GOT3 (cell line): ENCODE measurements at places on chromosomes 5 and 9.

DNA sequence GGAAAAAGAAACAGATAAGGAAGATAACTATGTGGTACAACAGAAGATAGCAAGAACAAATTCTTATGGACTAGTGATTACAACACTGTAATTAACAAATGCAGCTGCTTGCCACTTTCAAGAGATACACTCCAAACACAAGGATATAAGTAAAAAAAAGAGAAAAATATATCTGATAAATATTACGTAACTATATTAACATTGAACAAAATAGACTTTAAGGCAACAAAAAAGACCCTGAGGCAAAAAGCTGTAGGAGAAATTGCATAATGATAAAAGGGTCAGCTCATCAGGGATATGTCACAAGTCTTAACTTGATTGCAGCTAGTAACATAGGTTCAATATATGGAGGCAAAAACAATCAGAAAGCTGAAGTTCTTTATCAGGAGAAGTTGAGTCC lies 51.3 kb upstream of the RNF130 start:
- DNase-seq: no peak

DNA sequence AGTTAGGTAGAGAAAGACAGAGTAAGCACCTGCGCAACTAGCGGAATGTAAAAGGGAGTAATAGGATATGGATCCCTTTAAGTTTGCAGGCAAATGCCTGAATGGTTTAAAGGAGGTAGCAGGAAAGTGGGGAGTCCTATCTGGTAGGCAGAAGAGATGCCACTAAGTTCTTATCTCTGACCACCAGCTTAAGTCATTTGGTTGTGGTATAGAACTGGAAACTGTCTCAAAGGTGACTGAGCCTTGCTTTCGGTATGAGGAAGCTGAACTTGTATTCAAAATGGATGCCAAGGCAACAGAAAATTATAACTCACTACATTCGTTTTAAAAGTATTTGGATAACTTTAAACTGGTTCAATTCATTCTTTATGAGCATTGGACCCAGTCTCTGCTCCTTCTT lies 475.6 kb downstream of the DMRTA1 start:
- no peak for DNase-seq

DNA sequence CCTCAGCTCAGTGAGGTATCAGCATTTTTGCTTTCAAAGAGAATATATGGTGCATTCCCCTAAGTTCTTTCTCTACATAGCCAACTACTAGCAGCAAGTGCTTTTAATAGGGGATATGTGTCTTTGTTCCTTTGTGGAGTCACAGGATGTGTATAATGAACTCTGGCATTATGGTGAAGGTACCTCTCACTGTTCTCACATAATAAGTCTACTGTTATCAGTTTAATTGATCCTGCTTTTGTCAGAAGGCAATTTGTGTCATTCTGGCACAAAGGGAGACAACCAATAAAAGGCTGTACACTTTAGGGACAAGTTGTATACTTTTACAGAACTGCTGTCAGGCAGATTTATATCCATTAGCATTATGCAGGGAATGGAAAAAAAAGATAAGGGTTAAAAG lies 531.4 kb upstream of the RIOK2 start:
- DNase-seq: no peak

GRCh38 chr5:154214371-154215106 lies 24.0 kb downstream of the GALNT10 start:
- DNase-seq: no peak

- DNase-seq: peak; percentile 73
Observed at GRCh38 chr5:174724484-174725260, at the start of gene MSX2. Gene MSX2 (plus strand): TSS chr5:174724582. CDS start chr5:174724660, 78 bp downstream.

- no peak for DNase-seq
Observed at GRCh38 chr5:132253452-132254320, 3.8 kb upstream of the PDLIM4 start.

GRCh38 chr9:131620764-131621520 lies 75.6 kb downstream of the PRRT1B start:
- DNase-seq: no peak

DNA sequence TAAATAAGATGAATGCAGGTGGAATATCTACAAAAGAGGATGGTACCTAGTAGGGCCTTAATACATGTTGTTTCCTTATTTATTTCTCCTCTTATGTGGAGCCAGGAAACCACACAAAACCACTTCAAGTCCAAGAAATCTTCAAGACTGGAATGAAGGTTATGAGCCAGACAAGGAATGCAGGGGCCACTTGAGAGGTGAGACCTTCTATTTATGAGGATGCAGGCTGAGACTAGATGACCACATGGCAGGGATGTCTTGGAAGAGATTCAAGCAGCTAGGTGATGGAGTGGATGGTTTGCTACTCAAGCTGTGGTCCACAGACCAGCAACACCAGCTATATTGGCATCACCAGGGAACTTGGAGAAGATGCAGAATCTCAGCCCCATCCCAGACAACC lies 92.2 kb downstream of the TNC start:
- no peak for DNase-seq

DNA sequence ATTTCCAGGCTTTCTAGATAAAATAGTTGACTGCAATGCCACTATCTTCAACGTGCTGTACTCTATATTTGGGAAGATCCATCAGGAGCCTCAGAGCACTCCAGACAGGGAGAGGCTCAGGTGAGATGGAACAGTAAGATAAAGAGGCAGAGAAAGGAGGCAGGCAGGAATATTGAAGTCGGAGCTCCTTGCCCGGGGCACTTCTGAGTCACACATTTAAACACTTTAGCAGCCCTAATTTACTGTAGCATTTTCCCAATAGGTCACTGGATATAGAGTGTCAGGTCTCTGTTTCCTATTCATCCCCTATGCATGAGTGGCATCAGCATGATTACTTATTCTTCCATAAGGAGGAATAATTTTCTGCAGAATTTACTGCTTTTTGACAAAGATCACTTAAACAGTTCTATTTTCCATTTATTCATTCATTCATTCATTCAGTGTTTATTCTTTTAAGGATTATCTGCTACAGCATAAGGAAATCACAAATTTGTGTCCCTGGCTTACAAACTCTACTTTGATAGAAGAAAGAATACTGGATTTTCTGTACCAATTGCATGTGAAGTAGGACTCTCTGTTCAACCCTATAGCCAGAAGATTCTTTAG lies 170.7 kb downstream of the MAPKAP1 start:
- no peak for DNase-seq

- no peak for DNase-seq
Observed at GRCh38 chr9:82147798-82148425, 159.3 kb downstream of the SPATA31D1 start.
